ENCODE measurements at places on chromosomes 4 and X.

DNA sequence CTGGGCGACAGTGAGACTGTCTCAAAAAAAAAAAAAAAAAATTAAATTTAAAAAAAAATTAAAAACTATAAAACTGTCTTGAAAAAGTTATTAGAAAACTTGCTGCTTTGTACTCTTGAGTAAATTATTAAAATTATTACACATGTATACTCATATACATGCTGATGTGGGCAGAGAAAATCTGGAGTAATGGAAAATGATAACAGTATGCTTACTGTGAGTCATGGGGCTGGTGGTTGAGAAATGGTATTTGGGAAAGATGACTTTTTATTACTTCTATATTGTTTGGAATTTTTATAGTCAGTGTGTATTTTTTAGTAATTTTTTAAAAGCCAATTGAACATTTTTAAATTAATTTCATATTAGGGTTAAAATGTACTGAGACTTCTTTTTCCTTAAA is 7.5 kb downstream of the YY2 start:
- DNase-seq, result no peak
- H3K36me3 ChIP-seq, result no peaks in the 10 kb centered on the region
- no peaks in the 10 kb centered on the region for H3K4me1 ChIP-seq
- no peak overlapping the region for H3K4me3 ChIP-seq
- no peaks in the 10 kb centered on the region for H3K27me3 ChIP-seq

- no peak for DNase-seq
- H3K4me3 ChIP-seq, result no peak overlapping the region
- H3K36me3 ChIP-seq, result no peaks in the 10 kb centered on the region
- H3K27me3 ChIP-seq, result no peaks in the 10 kb centered on the region
- peak overlapping the region; percentile 81 for H3K27ac ChIP-seq
Measured at GRCh38 chr4:153497988-153498967, 32.1 kb downstream of the TMEM131L start.

DNA sequence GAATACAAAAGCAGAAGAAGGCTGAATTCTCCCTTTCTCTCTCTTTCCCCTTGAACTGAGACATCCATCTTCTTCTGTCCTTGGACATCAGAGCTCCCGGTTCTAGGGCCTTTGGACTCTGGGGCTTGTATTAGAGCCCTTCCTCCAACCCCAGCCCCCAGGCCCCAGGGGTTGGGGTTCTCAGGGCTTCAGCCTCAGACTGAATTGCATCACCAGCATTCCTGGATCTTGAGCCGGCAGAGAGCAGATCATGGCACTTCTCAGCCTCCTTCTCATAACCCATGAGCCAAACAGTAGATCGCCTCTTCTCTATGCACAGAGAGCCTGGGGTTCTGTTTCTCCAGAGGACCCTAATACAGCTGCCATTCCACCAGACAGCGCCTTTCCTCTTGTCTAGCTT is 25.3 kb upstream of the CLDN24 start:
- no peak overlapping the region for H3K27ac ChIP-seq
- H3K27me3 ChIP-seq, result no peaks in the 10 kb centered on the region
- H3K36me3 ChIP-seq, result no peaks in the 10 kb centered on the region

GRCh38 chr4:54497947-54498346 is 159.8 kb upstream of the KIT start:
- no peak for DNase-seq
- no peak overlapping the region for H3K4me3 ChIP-seq

DNA sequence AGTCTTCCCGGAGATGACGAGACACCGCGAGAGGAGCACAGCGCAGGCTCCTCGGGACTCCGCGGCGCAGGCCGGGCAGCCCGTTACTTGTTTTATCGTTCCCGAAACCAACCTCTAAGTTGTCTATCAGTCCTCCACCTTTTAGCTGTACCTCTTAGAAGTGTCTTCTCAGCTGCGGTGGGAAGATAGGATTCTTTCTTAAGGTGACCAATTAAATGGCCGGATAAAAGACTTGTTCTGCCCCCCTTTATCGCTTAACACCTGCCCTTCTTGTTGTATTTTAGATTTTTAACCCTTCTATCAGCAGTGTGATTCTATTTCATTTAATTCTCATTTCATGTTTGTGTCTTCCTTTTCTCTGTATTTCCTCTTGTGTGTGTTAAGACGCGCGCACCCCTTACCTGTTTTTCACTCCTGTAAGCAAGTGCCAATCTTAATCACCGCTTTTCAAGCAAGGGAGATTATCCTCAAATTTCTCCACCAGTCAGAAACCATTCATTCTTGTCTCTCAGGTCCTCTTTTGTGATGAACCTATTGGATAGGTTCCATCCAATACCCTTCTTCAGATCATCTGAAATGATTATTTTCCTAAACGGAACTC is at the start of gene SLC9B2:
Gene SLC9B2, minus strand, starts transcription at position 15 of the 601 bp plus-strand sequence. CDS start 9,211 bp downstream, outside the sequence.
- no peak for DNase-seq
- no peaks in the 10 kb centered on the region for H3K27me3 ChIP-seq
- H3K4me1 ChIP-seq, result peaks cover 3% of the 10 kb centered on the region
- peak within 1 kb of the TSS; percentile 89 for H3K27ac ChIP-seq
- peaks cover 10% of the 10 kb centered on the region for H3K36me3 ChIP-seq

GRCh38 chrX:40853816-40854123 is 118.4 kb upstream of the MED14 start:
- no peak for DNase-seq
- H3K27me3 ChIP-seq, result no peaks in the 10 kb centered on the region
- H3K4me1 ChIP-seq, result no peaks in the 10 kb centered on the region
- no peaks in the 10 kb centered on the region for H3K36me3 ChIP-seq
- no peak overlapping the region for H3K27ac ChIP-seq

- no peaks in the 10 kb centered on the region for H3K36me3 ChIP-seq
- no peak overlapping the region for H3K4me3 ChIP-seq
- no peaks in the 10 kb centered on the region for H3K27me3 ChIP-seq
- no peaks in the 10 kb centered on the region for H3K4me1 ChIP-seq
- no peak overlapping the region for H3K27ac ChIP-seq
Measured at GRCh38 chr4:83320548-83320947, 14.1 kb downstream of the HPSE start.

GRCh38 chrX:118116713-118117550 is at the start of gene KLHL13:
TSS of gene KLHL13 (minus strand) at chrX:118116810. CDS start at chrX:118028473, 88,337 bp downstream.
- no peaks in the 10 kb centered on the region for H3K27me3 ChIP-seq
- H3K36me3 ChIP-seq, result no peaks in the 10 kb centered on the region
- peak within 1 kb of the TSS; percentile 47 for H3K4me3 ChIP-seq
- H3K4me1 ChIP-seq, result no peaks in the 10 kb centered on the region
- H3K27ac ChIP-seq, result peak within 1 kb of the TSS; percentile 86

DNA sequence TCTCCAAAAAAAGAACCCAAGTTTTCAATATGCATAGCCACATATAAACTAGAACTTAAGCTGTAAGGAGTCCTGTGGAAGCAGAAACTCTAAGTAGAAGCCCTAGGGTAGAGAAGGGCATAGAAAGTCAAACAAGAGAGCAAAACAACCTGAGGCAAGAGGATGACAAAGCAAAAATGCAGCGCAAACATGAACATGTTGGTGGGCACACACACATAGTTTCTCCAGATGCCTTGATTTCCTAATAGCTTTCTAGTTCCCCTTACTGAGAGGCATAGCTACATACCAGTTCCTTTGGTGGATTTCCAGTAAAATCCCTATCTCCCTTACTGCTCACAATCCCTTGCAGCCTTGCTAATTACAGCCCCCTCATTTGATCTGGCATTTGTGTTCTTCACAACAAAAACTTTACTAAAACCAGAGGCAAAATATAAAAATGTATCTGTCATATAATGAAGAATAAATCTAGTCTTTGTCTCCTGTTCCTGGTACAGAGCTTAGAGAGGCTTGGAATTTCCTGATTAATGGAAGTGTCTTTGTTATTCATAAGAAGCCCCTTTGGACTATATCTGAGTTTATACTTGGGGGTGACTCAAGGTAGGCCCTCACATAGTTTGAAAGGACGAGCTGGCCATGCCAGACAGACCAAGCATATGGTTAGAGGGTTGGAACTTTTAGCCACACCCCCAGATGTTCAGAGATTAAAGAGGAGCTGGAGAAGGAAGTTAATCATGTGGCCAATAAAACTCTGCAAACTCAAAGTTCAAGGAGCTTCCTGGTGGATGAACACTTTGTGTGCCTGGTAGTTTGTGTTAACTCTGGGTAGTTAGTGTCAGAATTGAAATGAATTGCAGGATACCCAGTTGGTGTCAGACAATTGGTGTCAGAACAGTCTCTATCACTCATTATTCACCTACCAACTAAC is 52.7 kb upstream of the ZCCHC13 start:
- H3K27ac ChIP-seq, result peak overlapping the region; percentile 50
- no peak for DNase-seq
- no peaks in the 10 kb centered on the region for H3K36me3 ChIP-seq

DNA sequence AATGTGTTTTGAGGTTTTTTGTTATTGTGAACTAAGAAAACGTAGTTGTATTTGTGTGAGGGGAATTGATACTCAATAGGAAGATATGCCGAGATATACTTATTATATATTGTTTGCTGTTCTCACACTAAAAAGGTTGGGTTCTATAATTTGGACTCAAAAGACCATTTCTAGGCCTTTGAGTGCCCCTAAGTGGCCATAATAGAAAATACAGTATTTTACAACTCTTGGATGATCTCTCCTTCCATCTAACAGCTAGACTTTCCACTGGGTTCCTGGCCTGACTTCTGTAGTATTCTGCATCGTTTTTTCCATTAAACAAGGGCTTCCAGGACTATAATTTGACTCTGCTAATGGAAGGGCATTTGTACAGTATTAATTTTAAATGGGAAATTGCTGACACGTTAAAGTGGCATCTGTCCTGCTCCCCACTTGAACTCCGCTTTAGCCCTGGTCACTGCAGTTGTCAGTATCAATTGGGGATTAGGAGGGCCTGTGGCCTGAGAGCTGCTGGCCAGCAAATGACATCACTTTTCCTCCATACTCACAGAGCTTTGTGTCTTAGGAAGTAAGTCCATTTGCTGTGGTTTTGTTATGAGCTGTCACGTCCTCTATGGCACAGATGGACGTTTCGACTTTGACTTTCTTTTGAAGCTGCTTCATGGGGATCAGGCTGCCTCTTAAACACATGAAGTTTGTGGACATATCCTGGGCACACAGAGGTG is 176.9 kb downstream of the SLIT2 start:
- no peak overlapping the region for H3K4me3 ChIP-seq
- H3K4me1 ChIP-seq, result no peaks in the 10 kb centered on the region
- no peak for DNase-seq
- no peaks in the 10 kb centered on the region for H3K36me3 ChIP-seq
- no peak overlapping the region for H3K27ac ChIP-seq
- H3K27me3 ChIP-seq, result no peaks in the 10 kb centered on the region

GRCh38 chr4:22466581-22466980 is 49.3 kb downstream of the ADGRA3 start:
- H3K4me1 ChIP-seq, result no peaks in the 10 kb centered on the region
- H3K4me3 ChIP-seq, result no peak overlapping the region
- peaks cover 5% of the 10 kb centered on the region for H3K36me3 ChIP-seq
- DNase-seq, result no peak
- H3K27ac ChIP-seq, result no peak overlapping the region

GRCh38 chrX:74515356-74515755 is 94.1 kb downstream of the SLC16A2 start:
- no peaks in the 10 kb centered on the region for H3K4me1 ChIP-seq
- no peak overlapping the region for H3K4me3 ChIP-seq
- no peaks in the 10 kb centered on the region for H3K27me3 ChIP-seq
- no peak for DNase-seq
- no peak overlapping the region for H3K27ac ChIP-seq
- H3K36me3 ChIP-seq, result no peaks in the 10 kb centered on the region

DNA sequence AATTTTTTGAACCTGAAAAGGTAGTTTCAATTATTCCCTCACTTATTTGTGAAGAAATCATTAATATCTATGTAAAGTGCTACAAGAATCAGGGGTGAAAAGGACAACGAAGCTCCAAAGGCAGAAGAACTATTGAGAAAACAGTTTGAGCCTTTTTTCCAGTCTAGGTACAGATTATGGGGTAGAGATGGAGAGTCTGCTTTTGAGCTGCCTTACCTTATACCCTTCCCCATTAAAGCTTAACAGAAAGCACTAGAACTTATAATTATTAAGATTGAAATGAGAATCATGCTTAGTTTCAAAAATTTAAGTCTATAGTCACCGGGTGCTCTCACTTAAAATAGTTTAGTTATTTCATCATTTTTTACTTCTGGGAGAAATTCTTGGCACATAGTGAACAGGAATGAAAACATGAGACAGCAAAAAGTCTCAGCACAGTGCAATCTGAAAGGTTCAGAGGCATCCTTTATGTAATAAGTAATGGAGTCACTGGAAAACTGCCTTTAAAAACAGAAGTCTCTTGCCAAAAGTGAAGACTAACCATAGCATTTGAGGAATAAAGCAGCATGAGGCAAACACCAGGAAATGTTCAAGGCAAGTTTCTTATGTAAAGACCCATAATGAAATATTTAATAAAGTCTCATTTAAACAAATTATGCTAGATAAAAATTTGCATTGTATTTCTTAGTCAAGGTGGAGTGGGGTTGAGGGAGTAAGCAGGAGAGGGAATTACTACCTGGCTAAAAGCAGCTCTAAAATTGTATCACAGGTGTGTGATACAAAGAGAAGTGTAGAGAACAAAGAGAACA is 5.1 kb upstream of the DCLK2 start:
- H3K27me3 ChIP-seq, result no peaks in the 10 kb centered on the region
- no peak overlapping the region for H3K4me3 ChIP-seq
- H3K4me1 ChIP-seq, result peaks cover 11% of the 10 kb centered on the region
- no peaks in the 10 kb centered on the region for H3K36me3 ChIP-seq
- no peak for DNase-seq

DNA sequence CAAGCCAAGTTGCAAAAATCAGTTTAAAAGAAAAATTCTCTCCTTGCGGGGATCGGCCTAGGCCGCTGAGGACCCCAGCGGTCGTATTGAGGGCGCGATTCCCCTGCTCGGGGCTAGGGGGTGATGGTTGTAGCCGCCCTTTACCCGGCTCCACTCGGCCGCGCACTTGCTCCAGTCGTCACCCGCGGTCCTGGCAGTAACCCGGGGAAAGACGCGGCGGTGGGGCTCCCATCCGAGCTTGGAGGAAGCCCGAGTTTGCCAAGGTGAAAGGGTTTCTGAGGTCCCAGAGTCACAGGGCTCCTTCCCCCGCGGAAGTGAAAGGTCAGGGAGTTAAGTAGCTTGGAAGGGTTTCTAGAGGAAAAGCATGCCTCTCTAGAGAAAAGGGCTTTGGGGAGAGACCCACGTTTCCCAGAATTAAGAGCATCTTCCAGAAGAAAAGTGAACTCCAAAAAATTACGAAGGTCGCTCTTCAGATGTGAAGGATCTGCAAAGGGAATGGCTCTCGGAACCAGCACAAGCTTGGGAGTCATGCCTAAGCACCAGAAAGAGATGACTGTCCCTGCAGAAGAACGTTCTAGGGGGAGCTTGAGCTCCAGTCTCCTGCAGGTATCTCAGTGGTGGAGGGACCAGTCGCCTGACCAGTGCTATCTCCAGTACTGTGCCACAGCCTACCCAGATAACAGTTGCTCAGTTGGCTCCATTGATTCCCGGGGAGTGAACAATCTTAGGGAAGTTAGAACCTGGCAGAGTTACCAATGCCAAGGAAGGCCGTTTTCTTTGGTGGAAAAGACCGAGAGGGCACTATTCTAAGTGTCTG is 875 bp downstream of the LAP3 start:
- H3K36me3 ChIP-seq, result peaks cover 11% of the 10 kb centered on the region
- DNase-seq, result no peak
- H3K4me1 ChIP-seq, result peaks cover 7% of the 10 kb centered on the region
- H3K27me3 ChIP-seq, result no peaks in the 10 kb centered on the region
- peak overlapping the region; percentile 96 for H3K27ac ChIP-seq

All from ascending aorta (tissue), 2 donors.